ENCODE measurements at places on chromosomes 16 and 17. TPM values are rescaled to one million over a fixed set of nuclear protein-coding genes. Genes with fewer than 3 reads are reported as not detected.

DNA sequence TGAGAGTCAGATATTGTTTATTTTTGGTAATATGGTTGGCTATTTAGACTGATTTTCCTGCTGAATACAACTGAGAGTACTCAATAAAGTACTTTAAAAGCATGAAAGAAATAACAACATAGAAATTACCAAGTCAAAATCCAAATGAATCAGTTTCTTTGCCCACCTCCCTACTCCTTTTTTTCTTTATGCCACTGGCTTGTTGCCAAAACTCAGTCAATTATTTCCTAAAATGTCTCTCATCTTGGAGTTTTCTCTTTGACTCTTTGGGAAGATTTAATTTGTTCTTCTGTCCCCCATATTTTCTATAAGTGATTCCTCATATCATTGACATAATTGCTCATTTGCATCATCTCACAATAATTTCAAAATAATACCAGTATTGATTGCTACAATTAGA is 2.6 kb upstream of the OMG start:
- DNase-seq, result no peak

GRCh38 chr17:16377941-16378341 is 3.0 kb upstream of the UBB start:
- DNase-seq, result no peak

GRCh38 chr16:72442385-72443158 is 270.6 kb upstream of the PMFBP1 start:
- DNase-seq, result no peak

Gene CLEC18B
- polyA plus RNA-seq, result 3.5 TPM

Gene CDC6
- 7.7 TPM for polyA plus RNA-seq

All from muscle of arm (tissue), 14 donors.